ENCODE measurements at places on chromosomes 3 and 15.

- no peak for DNase-seq
Observed at GRCh38 chr3:126847061-126847460, 135.9 kb upstream of the PLXNA1 start.

- DNase-seq, result peak; percentile 13
Observed at GRCh38 chr3:50550079-50550736, 17.3 kb downstream of the C3orf18 start.

DNA sequence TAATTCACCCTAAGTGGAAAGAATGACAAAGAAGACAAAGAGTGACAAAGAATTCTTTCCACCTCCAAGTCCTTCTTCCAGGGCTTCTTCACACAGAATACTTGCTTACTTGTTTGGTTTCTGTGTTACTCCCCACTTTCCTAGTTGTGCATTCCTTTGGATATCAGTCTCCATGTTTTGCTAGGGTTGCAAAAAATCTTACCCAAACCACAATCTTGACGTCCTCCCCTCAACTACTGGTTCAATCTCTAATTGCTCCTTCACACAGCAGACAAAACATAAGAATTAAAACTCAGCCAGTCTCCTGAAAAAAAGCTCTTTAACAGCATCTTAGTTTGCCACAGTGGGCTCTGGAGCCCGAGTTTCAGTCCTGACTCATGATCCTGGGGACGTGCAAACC, 297.6 kb upstream of the CHRNA7 start:
- no peak for DNase-seq

DNA sequence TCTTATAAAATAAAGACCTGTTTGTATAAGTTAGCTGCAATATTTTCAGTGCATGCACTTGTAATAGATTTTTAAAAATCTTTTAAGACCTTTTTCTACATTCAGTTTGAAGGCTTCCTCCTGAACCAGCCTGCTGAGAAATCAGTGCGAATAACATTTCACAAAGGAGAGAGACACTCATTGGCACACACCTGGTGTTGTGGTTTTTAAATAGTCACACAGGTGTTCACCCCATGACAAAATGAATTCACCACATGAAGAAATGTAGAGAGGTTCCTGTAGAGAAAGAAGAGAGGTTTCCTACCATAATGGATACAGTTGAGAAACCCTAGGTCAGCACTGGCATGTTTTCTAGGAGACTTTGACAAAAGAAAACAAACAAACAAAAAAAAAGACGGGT, 237.3 kb downstream of the CNTN6 start:
- no peak for DNase-seq

DNA sequence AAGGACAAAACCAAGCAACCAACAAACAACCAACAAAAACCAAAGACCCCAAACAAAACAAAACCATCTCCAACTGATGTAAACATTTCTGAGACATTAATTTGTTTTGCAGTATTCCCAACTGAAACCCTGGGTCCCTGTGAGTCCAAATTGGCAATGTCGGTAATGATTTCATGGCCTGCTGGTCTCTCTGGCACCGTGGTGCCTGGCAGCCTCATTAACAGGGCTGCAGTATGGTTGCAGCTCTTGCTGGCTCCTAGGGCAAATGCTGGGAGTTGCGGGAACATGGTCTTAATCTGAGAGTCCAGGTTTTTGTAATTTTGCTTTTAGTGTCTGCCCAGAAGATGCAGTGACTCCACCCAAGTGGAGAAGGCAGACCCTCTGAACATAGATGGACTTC, 128.3 kb downstream of the SV2B start:
- DNase-seq, result no peak

DNA sequence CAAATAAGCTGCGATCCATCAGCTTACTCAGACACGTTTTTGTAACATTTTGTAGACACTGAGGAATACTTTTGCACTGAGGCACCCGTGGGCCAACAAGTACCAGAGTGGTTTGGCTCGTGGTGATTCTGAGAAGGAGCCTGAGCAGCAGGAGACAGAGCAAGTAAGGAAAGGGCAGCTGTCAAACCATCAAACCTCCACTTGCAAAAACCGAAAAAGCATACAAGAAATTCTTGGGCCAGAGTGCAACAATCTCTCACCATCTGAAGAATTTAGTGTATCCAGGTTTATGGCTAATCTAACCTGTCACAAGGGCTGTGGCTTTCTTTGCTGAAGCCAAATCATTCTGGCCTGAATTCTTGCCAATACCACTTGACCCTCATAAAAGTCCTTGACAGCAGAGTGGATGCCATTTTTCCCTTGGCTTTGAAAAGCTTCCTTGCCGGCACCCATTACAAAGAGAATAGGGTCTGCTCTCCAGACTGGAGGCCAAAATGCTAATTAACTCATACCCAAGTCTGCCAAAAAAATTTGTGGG, 56.7 kb downstream of the MYO1E start:
- DNase-seq, result peak; percentile 89

DNA sequence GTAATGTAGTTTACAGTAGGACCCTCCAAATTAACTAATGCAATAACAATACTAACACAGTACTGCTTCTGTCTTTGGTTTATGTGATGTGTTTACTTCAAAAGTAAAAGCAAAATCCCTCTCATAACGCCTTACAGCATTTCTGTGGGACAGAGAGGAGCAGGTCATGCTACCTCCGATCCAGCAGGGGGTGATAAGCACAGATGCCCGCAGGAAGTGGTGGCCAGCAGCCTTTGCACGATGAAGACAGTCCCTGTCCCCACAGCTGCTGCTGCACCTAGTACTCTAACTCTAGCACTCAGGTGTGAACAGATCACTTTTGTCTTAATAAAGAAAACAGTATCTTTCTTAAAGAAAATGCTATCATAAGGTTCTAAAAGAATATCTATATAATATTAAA, 38.3 kb downstream of the ANO10 start:
- DNase-seq, result no peak

DNA sequence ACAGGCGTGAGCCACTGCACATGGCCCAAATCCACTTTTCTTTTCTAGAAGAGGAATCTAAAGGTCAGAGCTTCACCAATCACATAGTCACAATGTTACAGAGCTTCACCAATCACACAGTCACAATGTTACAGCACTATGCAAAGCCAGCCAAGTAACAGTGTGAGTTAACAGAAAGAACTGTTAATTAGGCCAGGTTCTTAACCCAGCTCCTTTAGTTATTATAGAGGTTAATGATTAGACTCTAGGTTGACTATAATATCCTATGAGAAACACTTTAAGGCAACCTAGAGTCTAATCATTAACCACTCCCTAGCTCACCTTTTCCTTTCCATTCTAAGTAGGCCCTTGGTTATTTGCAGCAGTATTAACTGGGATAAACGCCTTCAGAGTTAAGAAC, 54.0 kb downstream of the TASOR start:
- DNase-seq, result no peak

DNA sequence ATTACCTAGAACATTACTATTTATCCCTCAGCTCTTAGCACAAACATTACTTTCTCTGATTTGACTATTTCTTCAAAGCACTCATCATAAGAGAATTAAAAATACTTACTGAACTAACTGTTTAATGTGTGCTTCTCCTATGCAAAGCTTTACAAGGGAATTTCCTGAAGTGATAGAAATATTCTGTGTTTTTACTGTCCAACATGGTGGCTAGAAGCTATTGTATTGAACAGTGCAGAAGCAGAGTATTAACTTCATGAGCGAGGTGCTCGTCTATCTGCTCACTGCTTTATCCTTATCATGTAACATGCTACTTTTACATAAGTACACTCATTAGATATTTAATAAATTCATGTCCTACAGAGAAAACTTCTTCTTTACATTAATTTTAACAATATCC, 239.1 kb downstream of the ISL2 start:
- DNase-seq, result no peak

DNA sequence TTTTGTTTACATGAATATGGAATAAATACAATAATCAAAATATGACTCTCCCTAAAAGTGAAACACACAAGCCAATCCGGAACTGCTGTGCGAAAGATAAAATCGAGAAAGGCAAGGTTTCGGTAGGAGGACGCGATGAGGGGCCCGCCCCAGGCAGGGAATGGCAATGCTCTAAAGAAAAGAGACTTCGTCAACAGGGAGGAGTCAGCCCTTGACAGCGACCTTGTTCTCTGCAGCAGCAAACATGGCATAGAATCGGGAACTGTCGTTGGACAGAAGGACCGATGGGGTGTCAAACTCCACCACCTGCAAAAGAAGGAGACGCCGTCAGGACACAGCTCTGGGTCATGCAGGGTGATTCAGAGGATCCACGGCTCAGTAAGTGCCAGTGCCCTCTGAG, 36.4 kb upstream of the PARL start:
- DNase-seq, result no peak

DNA sequence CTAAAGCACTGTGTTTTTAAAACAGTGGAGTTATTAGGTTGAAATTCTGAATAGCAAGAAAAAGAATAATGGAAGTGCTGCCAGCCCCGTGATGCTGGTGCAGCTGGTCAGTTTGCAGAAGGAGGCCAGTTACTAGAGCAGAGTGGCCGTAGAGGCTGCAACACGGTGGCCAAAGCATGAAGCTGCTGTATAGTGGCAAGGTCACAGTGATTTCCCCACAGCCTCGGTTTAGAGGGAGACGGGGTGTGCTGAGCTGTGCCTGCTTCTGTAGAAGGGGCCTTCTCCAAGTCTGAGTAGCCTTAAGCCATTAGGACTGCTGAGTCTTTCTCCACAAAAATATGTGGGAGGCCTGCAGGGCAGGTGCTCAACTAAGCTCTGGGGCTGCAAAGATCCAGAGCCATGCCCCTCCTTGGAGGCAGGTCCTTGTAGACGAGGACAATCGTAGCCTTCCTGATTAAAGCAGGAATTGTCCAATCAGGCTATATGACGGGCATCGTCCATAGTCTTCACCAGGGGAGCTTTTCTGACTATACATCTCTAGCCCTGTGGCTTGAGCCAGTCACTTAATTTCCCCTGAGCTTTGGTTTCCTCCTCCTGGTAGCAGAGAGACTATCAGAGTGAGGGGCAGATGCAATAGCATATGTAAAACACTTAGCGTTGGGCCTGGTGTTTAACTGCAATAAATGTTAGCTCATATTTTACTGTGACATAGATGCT, 151.6 kb downstream of the PGPEP1L start:
- DNase-seq, result no peak

DNA sequence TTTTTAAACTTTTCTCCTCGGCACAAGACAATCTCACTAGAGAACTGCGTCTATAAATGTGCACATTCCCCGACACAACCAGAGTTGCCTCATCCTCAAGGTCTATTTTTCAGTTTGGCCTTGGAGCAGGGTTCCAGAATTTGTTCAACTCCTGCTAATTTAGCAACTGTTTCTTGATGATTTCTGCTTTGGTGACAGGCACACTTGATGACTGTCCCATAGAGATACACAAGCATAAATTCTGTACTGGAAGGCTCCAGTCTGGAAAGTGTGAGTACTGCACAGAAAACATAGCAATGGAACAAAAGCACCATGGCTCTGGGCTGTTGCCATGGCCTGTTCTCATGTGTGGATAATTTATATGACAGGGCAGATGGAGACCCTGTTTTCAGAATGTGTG, 379.6 kb upstream of the PDZRN3 start:
- DNase-seq, result no peak

DNA sequence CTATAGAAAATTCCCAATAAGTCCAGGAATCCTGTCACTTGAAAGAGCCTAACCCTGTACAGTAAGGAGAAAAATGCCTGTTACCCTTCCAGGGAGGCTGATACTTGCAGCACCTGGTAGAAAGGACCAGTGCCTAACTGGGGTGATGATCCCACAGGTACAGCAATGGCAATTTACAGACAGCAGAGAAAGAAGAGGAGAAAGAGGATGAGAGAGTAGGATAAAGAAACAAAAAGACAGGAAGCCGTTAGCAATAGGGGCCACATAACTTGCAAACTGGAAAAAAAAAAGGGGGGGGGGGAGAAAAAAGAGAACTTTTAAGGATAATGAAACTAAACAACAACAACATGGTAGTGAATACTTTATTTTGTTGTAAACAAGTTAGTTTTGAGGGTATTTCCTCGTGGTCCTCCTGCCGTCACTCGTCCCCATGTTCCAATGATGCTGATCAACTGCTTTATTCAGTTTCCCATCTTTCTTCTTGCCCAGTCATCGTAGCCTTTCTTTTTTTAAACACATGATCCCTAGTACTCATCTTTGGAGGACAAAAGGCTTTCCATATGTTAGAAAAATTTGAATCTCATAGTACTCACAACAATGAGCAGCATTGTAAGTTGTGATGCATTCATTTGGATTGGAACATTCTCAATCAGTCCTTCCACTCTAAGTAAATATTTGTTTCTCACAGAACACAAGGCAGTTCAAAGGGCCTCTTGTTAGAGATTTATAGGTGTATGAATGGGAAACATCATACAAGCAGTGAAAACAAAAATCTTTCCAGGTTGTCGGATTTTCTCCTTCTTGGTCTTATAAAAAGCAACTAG, 8.6 kb downstream of the TM4SF1 start:
- DNase-seq, result no peak

- no peak for DNase-seq
Observed at GRCh38 chr3:187804120-187804744, 59.0 kb upstream of the BCL6 start.

- DNase-seq, result no peak
Observed at GRCh38 chr15:73143763-73144155, 91.5 kb downstream of the NEO1 start.

- DNase-seq, result peak; percentile 32
Observed at GRCh38 chr3:6089780-6090179, 771.1 kb upstream of the GRM7 start.

DNA sequence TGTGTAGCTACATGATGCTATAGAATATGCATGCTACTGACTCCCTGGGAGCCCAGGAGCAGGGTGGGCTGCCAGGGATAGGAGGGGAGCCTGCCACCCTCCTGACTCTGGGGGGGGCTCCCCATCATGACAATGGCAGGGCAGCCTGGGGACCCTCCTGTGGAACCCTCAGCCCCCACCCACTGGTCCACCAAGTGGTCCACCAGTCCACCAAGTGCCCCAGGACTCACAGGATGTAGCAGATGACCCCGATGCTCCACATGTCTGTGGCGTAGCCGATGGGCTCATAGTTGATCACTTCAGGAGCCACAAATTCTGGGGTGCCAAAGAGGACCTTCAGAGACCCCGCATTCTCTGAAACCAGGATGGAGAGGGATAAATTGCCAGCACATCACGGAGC, 53.0 kb upstream of the HACD2 start:
- no peak for DNase-seq

- no peak for DNase-seq
Observed at GRCh38 chr15:85570336-85570735, 189.9 kb downstream of the AKAP13 start.

- no peak for DNase-seq
Observed at GRCh38 chr3:95705786-95706418, 1108.5 kb upstream of the EPHA6 start.

GRCh38 chr3:50194128-50194902, 2.9 kb downstream of the GNAT1 start:
- peak; percentile 51 for DNase-seq

GRCh38 chr15:58649175-58649574, 100.3 kb downstream of the ADAM10 start:
- no peak for DNase-seq
